ENCODE measurements at places on chromosomes 3 and 15.

GRCh38 chr3:198079771-198080520 is 119.9 kb downstream of the LMLN start:
- DNase-seq, result no peak

DNA sequence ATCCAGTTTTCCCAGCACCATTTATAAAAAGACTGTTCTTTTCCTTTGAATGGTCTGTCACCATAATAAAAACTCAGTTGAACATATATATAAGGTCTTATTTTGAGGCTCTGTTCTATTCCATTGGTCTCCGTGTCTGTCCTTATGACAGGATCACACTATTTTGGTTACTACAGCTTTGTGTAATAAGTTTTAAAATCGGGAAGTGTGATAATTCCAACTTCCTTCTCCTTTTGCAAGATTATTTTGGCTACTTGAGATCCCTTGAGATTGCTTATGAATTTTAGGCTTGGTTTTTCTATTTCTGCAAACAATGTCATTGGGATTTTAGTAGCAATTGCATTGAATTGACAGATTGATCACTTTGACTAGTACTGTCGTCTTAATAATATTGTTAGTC is 35.7 kb downstream of the SACM1L start:
- no peak for DNase-seq

GRCh38 chr3:55164191-55164590 is 236.3 kb upstream of the LRTM1 start:
- DNase-seq, result no peak

DNA sequence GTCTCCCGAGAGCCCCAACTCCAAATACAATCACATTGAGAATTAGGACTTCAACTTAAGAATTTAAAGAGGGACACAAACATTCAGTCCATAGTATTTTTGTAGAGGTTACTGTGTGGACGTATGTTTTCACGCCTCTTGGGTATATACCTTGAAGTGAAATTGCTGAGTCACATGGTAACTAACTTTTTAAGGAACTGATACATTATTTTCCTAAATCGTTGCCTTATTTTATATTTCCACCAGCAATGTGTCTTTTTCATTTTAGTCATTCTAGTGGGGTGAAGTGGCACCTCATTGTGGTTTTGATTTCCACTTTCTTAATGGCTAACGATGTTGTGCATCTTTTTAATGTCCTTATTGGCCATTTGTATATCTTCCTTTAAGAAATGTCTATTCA is 11.8 kb downstream of the PARP15 start:
- no peak for DNase-seq

DNA sequence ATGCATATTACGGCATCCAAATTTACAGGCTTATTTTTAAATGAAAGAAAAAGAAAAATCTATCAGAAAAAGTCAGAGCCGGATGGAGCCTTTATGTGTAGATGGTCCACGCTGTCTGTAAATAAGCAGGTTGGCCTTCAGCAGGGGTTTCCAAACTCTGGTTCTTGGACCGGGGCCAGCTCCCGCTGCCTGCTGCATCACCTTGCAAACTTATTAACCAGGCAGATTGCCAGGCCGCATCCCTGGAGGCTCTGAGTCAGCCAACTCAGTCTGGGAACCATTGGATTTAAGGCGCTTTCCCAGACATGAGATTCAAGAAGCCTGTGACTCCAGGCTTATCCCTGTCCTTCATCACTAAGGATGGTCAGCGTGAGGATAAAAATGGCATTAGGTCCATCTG is 212.4 kb downstream of the OPA1 start:
- DNase-seq, result no peak

DNA sequence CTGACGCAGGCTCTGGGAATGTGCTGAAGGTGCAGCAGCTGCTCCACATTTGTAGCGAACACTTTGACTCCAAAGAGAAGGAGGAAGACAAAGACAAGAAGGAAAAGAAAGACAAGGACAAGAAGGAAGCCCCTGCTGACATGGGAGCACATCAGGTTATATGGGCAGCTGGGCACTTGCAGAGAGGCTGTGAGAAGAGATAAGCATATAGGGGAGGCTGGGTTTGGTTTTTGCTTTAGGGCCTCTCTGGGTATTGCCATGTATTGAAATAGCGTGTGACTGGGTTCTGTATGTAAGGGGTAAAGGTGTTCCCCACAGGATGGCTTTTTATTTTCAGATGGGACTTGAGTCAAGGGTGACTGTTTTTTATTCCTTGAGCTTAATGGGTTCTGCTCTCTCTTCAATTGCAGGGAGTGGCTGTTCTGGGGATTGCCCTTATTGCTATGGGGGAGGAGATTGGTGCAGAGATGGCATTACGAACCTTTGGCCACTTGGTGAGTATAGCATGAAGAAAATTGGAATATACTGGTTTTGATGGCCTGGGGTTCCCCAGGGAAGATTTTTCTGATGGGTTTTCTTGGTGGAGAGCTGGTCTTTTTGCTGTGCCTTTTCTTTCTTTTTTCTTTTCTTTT is 7.4 kb downstream of the PSMD2 start:
- DNase-seq, result no peak

- DNase-seq, result no peak
These were observed 25.6 kb upstream of the KBTBD12 start for GRCh38 chr3:127889461-127889863.

- no peak for DNase-seq
These were observed 64.7 kb downstream of the EOMES start for GRCh38 chr3:27657404-27657803.

DNA sequence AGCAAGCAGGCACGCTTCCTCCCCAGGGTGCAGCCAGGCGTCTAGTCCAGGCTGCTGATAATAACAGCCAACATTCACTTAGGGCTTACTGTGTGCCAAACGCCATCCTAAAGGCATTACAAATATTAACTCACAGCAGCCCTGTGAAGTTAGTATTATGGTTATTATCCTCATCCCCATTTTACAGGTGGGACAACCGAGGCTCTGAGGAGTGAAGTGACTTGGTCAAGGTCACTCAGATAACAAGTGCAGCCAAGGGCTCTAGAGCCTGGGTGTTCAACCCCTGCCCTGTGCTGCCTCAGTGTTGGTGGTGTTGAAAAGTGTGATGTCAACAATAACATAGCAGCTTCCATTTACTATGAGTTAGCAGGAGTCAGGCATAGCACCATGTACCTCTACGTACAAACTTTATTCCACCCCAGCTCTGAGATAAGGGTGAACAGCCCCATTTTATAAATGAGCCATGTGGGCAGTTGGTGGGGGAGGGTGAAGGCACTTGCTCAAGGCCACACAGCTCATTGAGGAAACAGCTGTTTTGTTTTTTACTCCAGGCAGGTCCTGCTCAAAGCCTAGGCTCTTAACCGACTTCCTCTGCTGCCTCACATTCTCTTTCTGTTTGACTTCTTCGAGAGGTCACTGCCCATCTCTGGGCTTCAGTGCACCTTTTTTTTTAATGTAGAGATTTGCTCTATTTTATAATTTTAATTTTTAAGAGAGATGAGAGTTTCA is 24.0 kb upstream of the TRH start:
- no peak for DNase-seq

DNA sequence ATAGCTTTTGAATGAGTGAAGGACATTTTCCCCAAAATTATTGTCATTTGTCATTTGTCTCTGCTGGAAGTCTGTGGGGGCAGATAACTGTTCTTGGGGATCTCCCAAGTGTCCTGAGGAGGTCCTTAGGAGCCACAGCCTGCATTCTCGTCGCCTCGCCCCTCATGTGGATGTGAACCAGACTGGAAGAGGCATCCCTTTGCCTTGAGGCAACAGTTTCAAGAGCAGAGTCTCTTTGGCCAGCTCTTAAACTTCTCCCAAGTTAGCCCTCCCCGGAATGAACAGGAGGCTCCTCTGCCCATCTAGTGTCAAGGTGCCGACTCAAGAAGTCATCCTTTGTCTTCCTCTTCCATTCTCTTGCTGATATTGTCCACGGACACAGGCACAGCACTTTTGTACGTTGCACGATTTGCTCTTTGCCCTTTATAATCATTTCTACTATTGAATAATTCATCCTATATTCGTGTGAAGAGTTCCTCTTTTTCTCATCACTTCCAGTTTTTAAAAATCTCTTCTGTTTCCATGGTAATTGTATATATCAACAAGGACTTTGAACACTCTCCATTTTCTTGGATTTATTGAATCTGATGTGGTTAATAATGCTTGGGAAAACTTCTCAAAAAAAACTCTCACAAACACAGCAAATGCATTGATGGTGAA is 40.8 kb upstream of the CD47 start:
- DNase-seq, result no peak

DNA sequence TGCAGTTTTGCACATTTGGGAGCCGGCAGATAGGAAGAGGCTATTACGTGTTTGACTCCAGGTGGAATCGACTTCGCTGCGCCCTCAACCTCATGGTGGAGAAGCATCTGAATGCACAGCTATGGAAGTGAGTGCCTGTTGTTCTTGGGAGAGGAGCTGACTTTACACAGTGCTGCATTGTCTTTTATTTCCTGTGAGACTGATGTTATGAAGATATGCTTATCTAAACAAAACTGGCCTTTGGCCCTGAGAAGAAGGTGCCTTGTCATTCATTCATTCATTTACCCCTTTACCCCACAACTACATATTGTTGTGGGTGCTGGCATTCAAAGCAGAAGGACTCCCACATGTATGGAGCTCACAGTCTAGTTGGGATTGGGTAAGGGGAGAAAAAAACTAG is 32.6 kb downstream of the PSMD6 start:
- DNase-seq, result no peak

GRCh38 chr3:177050501-177051237 is 146.6 kb downstream of the TBL1XR1 start:
- DNase-seq, result no peak

GRCh38 chr15:51751697-51752683 is 593 bp downstream of the TMOD2 start:
- no peak for DNase-seq

- DNase-seq, result no peak
These were observed 413.0 kb upstream of the RBMS3 start for GRCh38 chr3:28867836-28868235.

DNA sequence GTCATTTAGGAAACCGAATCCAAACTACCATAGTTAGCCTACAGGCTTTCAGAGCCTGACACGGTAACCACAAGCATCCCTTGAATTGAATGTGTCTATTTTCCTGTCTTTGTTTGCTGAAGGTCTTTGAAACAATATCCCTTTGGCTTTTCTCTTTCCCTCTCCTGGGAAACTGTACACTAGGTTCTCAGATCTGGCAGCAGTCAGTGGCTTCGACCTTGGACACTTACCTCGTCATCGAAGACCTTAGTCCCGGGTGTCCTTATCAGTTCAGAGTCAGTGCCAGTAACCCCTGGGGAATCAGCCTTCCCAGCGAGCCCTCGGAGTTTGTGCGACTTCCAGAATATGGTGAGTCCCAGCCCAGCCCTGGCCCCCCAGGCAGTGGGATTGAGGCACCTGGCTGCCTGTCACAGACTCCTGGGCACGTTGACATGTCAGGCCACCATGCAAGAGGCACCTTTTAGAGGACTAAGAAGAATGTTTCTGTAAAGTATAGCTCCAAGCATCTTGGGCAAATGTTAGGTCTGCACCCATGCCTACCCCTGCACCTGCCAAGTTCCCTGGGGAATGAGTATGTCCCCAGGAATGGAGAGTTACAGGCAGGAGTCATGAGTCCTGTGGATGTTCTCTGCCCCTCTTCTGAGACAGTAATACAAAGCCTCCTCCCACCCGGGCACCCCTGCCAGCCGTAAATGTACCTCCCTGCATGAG is 30.4 kb upstream of the UMPS start:
- DNase-seq, result no peak

- no peak for DNase-seq
These were observed 18.6 kb downstream of the WDR76 start for GRCh38 chr15:43845421-43845820.

DNA sequence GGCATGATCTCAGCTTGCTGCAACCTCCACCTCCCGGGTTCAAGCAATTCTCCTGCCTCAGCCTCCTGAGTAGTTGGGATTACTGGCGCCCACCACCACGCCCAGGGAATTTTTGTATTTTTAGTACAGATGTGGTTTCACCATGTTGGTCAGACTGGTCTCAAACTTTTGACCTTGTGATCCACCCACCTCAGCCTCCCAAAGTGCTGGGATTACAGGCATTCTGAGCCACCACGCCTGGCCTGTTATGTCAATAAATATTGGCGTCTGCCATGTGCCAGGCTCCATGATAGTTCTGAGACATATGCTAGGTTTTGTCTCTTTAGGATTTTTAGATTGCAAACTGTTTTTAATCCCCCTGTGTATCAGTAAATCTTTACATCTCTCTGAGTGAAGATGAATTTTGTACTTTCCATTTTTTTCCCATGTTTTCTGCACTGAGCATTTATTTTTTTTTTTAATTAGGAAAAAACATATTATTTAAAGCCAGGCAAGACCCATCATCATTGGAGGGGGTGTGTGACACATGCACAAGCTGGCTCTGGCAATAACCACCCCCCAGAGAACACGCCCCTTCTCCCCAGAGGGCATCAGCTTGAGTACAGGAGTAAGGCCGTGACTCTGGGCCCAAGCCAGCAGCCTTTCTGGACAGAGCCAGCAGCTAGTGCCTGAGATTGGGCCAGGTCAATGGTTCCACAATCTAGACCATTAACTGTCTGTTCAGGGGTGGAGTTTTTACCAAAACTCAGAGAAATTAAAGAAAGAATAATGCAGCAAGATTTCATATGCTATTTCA is 51.0 kb upstream of the ATP1B3 start:
- no peak for DNase-seq

GRCh38 chr3:183613366-183614285 is 21.8 kb upstream of the KLHL24 start:
- no peak for DNase-seq

DNA sequence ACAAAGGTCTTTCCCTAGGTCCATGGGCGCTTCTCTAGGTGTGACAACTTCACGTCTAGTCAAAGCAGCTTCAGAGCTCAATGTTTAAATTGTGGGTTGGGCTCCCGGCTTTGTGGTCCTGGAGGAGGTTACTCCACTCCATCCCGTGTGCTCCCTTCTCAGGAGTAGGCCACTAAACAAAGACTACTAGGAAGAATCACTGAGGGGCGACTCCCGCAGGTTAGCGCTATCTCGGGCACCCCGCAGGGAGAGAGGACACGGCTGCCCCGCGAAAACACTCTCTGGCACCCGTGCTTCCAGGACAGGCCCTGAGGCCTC is 500 bp downstream of the PARP6 start:
- DNase-seq, result no peak

- DNase-seq, result no peak
These were observed 25.6 kb downstream of the DCUN1D1 start for GRCh38 chr3:182954553-182955235.

DNA sequence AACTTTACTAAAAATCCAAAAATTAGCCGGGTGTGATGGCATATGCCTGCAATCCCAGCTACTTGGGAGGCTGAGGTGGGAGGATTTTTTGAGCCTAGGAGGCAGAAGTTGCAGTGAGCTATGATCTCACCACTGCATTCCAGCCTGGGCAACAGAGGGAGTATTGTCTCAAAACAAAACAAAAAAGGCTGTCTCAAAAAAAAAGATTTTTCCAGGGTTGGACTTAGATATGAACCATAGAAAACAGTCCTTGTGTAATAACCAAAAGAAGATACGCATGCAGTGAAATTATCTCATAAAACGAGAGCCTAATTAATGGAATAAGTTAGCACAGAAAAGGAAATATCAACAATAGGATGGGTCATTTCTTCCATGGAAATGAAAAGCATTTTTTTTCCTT is 320.4 kb upstream of the RASGRP1 start:
- DNase-seq, result no peak
